ENCODE measurements at places on chromosomes 5 and 9.

- no peak for DNase-seq
Observed at GRCh38 chr9:93465855-93466254, 12.5 kb upstream of the FAM120AOS start.

DNA sequence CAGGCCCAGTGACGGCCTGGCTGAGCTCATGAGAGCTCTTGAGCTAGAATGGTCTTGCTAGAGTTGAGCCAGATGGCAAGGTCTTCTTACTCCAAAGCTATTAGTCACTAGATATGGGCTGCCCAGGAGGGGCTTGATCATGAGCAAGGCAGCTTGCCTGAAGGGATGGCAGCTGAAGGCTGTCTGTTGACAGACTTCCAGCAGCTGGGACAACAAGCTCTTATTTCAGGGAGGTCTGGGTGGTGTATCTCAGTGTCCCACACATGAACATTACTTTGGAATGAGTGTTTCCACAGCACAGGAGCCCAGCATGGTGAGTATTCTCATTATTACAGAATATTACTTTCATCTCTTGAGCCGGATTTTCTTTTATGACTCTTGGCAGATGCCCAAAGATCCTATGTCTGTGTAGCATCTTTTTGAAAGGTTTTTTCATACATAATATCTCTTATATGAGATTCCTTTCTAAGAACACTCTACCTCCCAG is 414.1 kb downstream of the ARHGEF28 start:
- no peak for DNase-seq

GRCh38 chr5:14781106-14781505 is 90.5 kb downstream of the ANKH start:
- DNase-seq = no peak

DNA sequence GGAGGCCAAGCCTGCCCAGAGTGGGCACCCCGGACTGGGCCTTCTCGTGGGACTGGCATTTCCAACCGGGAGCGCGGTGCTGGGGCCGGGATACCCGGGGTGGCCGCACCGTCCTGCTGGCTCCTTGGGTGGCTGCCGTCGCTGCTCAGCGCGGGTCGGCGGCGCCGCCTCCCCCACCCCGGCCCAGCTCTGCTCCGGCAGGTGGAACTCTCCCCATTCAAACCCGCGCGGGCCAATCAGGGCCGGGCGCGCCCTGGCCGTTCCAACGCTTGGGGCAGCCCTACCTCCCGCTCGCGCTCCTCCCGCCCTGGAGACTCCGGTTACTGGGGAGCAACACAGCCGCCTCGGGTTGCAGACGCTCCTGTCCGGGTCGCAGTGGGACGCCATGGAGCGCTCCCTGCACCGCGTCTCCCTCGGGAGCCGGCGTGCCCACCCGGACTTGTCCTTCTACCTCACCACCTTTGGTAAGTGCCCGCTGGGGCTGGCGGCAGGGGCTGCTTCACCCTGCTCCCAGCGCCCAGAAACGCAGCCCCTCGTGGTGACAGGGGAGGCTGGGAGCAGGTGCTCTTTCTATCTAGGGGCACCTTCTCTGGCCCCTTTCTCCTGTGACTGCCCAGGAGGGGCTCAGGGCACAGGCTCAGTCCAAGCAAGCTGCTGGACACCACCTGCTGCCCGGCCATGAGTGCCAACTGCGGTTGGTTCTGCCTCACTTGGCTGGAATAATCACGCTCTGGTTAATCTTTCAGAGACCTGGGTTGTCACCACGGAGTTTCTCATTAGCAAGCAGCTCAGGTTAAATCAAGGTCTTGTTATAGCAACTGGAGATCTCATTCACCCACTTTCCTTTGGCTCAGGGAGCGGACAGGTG is at the start of gene RGS3:
RGS3 (plus strand) TSS at position 310 of the 868 bp plus-strand sequence; CDS start at position 386, 76 bp downstream.
- DNase-seq = peak; percentile 67

Measured in 8988T (cell line).